CD8-positive, alpha-beta memory T cell (primary cell): ENCODE measurements at places on chromosomes 2 and 18. TPM values are rescaled to one million over a fixed set of nuclear protein-coding genes. Genes with fewer than 3 reads are reported as not detected.
A peak's percentile ranks its signal among the peaks of the same experiment; 100 is the strongest.

The SERPINB12 gene
- not detected for polyA plus RNA-seq

The ADGRF3 gene
- 0.43 TPM for polyA plus RNA-seq

The CAPG gene
- polyA plus RNA-seq, result 36.0 TPM

The CCL20 gene
- 0.63 TPM for polyA plus RNA-seq

The HMSD gene
- polyA plus RNA-seq, result not detected

The LAMA1 gene
- not detected for polyA plus RNA-seq

The EGR4 gene
- not detected for polyA plus RNA-seq

The TRIB2 gene
- 48.6 TPM for polyA plus RNA-seq

The COL6A3 gene
- polyA plus RNA-seq, result 0.56 TPM

The HOXD13 gene
- not detected for polyA plus RNA-seq

The SDC1 gene
- polyA plus RNA-seq, result not detected

The RNU2-63P gene
- polyA plus RNA-seq, result not detected

The STARD6 gene
- not detected for polyA plus RNA-seq

- DNase-seq, result no peak
Measured at GRCh38 chr2:100057901-100058261, 84.5 kb downstream of the AFF3 start.

- no peak for DNase-seq
Measured at GRCh38 chr2:203789618-203790017, 78.0 kb upstream of the CTLA4 start.

DNA sequence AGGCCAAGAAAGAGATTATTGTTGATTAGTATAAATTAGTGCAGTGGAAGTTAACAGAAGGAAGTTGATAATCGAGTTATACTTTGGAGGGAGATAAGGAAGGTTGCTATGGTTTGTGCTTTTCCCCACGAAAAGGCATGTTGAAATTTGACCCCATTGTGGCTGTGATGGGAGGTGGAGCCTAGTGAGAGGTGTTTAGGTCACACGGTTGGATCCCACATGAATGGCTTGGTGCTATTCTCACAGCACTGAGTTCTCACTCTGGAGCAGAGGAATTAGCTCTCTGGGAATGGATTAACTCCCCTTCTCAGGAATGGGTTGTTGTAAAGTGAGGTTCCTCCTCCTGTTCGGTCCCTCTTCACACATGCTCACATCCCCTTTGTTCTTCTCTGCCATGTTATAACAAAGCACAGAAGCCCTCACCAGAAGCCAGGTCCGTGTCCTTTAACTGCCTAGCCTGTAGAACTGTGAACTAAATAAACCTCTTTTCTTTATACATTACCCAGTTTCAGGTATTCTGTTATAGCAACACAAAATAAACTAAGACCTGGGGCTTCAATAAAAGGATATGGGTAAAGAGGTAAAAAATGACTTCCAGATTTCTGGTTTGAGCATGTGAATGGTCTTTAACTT, 21.9 kb downstream of the PIGN start:
- no peak for DNase-seq

DNA sequence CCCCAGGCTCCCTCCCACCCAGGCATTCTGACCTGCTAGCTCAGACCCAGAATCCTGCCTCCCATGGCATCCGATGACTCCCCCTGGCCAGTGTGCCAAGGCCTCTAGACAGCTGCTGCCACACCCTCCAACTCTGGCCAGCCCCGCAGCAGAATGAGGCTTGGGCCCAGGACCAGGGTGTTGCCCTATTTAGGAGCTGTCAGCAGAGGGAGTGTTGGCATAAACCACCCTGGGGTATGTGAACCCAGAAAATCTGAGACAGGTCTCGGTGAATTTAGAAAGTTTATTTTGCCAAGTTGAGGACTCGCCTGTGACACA, 134.3 kb downstream of the KLHL29 start:
- DNase-seq, result no peak

DNA sequence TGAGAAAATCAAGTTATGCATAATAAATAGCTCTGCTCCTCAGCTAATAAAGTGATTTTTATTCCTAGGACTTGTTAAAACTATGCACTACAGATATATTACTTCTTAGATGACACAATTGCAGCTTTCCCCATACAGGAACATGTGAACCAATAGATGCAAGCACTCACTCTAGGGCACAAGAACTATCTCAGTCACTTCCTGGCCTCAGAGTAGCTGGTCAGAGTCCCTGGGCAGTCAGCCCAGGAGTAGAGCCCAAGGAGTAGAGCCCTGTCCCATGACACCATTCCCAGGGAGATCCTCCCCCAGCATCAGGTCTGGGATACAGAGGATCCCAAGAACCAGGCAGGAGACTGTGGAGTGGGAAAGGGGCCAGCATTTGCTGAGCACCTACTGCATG, 2.7 kb downstream of the TNS1 start:
- no peak for DNase-seq

DNA sequence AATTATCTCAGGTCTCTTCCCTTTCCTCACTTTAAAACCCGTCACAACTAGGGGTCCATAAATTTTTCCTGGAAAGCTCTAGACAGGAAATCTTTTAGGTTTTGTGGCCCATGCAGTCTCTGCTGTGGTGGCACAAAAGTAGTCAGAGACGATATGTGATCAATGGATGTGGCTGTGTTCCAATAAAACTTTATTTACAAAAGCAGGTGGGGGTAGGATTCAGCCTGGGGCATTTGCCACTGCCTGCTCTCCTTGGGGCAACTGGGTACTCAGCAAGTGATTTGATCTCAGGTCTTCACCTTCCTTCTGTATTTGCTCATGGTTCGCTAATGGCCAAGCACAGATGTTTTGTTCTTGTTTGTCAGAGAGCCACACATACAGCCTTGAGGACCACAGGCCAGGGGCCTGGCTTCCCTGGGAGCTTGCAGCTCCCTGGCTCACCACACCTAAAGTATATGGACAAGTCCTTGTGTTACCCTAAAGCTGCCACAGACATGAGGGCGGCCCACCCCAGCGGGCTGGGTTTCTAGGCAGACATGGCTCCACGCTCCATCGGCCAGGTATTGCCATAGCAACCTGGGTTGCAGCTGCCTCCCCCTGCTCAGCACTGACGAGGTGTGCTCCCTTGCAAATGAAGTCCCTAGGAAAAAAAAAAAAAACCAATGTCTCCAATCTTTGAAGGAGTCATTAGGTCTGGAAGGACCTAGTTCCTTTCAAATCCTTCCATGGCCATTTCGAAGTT, 89.7 kb upstream of the YWHAQ start:
- DNase-seq, result no peak

DNA sequence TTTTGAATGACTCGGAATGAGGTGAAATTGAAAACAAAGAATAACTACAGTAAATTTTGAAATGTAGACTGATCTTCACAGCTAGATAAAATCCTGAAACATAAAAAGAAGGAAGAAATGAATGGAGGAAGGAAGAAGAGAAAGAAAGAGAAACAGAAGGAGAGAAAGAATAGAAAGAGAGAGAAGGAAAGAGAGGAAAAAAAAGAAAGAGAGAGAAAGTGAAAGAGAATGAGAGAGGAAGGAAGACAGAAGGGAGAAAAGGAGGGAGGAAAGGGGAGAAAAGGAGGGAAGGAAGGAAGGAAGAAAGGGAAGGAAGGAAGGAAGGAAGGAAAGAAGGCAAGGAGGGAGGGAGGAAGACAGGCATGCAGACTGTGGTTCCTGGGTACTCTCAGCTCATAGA, 982.6 kb downstream of the BCL11A start:
- DNase-seq, result no peak

DNA sequence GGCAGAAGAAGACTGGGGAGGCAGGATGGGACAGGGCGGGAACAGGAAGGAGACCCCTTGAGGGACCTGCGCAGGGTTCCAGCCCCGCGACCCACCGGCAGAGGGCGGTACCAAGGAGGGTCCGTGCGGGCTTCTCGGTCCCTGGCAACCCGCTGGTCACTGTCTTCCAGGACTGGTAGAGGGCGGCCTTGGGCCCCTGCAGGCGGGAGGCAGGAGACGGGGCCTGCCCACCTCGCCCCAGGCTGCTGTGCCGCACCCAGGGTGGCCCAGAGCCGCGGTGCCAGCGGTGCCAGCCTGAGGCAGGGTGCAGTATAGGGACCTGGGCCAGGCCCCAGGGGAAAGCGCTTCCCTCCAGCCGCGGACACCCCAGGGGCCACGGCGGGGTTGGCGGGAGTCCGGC, 34.5 kb downstream of the NEURL3 start:
- DNase-seq, result peak; percentile 26

GRCh38 chr2:21381421-21381820, 257.7 kb downstream of the TDRD15 start:
- no peak for DNase-seq

GRCh38 chr18:57856128-57856527, 53.0 kb upstream of the ATP8B1 start:
- no peak for DNase-seq

DNA sequence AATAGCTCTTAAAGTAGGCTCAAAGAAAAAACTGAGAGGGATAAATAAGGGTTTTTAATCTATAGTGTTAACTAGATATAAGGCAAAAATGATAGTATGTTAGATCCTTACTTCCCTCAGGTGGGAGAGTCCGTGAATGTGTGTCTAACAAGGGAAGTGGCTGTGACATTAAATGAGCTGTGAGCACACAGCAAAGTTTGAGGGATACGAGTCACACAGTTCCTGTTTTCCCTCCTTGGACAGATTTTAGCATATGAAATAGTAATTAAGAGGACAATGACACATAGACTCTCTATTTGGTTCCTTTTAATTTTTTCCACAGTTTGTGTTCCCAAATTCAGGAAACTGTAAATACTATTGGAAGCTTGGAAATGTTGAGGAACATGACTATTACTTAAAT, 148.4 kb upstream of the CAVIN2 start:
- no peak for DNase-seq

DNA sequence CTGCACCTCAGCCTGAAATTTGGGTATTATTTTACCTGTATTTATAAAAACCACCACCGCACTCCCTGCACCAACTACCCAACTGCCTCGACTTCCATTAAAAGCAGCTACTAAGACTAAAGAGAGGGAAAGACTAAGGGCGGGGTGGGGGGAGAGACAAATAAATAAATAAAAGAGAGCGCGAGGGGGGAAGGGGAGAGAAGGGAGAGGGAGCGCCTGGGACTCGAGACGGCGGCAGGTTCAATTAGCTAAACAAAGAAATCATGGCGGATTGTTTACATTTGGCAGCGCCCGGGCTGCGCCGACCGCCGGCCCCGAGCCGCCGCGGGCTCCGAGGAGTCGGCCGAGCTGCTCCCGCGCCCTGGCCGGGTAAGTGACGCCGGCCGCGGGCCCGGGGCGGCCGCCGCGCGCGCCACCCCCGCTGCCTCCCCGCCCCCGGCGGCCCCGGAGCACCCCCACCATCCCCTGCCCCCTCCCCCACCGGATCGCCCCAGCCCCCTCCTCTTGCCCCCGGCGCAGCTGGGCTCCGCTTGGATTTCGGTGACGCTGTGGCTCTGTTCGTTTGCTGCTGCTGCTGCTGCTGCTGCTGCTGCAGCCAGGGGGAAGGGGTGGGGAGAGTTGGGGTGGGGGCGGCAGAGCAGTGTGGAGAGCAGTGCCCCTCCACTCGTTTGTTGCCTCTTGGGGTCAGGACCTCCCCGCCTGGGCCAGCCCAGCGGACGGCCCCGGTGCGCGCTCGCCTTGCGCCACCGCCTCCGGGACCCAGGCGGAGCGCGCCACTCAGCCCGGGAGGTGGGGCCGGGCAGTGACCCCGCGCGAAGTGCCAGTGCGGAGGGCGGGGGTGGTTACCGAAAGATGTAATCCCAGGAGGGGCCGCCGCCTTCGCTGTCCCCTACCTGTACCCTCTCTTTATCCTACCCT, 187.2 kb upstream of the FANCL start:
- no peak for DNase-seq
